HepG2 (cell line): ENCODE measurements at places on chromosomes 5 and 9. TPM values are rescaled to one million over a fixed set of nuclear protein-coding genes. Genes with fewer than 3 reads are reported as not detected.
A peak's percentile ranks its signal among the peaks of the same experiment; 100 is the strongest.

DNA sequence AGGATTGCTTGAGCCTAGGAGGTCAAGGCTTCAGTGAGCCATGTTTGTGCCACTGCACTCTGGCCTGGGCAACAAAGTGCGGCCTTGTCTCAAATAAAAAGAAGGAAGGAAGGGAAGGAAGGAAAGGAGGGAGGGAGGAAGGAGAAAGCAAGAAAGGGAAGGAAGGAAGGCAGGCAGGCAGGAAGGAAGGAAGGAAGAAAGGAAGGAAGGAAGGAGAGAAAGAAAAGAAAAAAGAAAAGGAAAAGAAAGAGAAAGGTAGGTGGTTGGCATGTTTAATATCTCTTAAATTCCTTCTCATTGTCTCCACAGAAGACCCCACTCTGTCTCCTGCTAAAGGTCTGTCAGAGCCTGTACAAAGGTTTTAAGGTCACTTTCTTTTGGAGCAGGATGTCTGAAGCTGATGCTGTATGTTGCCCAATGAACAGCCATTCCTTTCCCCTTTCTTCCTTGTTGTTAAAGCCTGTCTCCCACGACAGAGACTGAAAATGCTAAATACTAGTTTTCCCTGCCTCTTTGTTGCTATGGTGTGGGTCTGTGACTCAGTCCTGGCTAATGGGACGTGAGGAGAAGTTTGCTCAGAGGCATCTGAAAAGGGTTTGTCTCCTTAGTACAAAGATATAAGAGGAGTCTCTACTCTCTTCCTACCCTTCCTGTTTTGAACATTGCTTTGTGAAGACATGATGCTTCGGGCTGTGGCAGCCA is 213.3 kb downstream of the PCSK1 start:
- H3K27me3 ChIP-seq: no peaks in the 10 kb centered on the region
- no peak overlapping the region for H3K27ac ChIP-seq
- no peaks in the 10 kb centered on the region for H3K36me3 ChIP-seq
- peaks cover 13% of the 10 kb centered on the region for H3K4me1 ChIP-seq
- DNase-seq: no peak
- H3K4me3 ChIP-seq: no peak overlapping the region

DNA sequence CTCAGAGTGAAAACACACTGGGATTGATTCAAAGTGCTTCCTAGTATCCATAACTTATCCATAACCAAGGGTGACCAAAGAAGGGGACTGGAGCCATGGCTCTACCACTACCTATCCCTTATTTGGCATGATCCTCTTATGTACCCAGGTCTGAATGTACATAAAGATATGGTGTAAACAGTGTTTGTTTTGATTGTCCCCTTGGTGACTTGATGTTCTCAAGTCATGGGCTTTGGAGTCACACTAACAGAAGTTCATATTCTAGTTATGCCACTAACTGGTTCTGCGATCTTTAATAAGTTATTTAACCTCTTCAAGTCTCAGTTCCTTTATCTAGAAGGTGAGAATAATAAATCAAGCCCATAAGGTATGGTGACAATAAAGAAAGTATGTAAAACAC is 283.4 kb upstream of the PTGER4 start:
- DNase-seq: no peak
- H3K27ac ChIP-seq: no peak overlapping the region
- H3K36me3 ChIP-seq: no peaks in the 10 kb centered on the region
- H3K4me3 ChIP-seq: no peak overlapping the region
- no peaks in the 10 kb centered on the region for H3K4me1 ChIP-seq

DNA sequence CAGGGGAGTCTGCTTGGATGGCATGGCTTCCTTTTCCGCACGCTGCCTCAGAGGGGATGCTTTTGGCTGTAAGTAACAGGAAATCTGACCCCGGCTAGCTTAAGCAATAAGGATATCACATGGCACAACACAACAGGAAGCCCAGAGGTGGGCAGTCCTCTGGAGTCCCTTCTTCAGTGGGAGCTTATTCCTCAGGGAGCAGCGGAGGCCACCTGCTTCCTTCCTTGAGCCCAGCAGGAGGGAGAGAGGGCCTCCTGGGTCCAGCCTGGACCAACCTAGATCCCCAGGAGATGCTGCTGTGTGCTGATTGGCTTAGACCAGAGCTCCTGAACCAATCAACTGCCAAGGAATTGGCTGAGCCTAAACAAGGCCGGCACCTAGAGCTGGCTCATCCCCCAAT is 66.3 kb downstream of the C9orf50 start:
- peaks cover 87% of the 10 kb centered on the region for H3K4me1 ChIP-seq
- no peak for DNase-seq
- H3K36me3 ChIP-seq: no peaks in the 10 kb centered on the region
- H3K27me3 ChIP-seq: no peaks in the 10 kb centered on the region

- H3K4me1 ChIP-seq: peaks cover 44% of the 10 kb centered on the region
- H3K4me3 ChIP-seq: no peak overlapping the region
- H3K27ac ChIP-seq: no peak overlapping the region
- no peaks in the 10 kb centered on the region for H3K27me3 ChIP-seq
- no peak for DNase-seq
Observed at GRCh38 chr9:110206389-110206788, 1.6 kb downstream of the C9orf152 start.

- H3K27me3 ChIP-seq: no peaks in the 10 kb centered on the region; the same call in 1 of the 2 replicates
- no peak overlapping the region for H3K27ac ChIP-seq
- DNase-seq: no peak
- H3K36me3 ChIP-seq: no peaks in the 10 kb centered on the region
- H3K4me3 ChIP-seq: no peak overlapping the region
Observed at GRCh38 chr5:52771343-52772039, 16.2 kb upstream of the ITGA1 start.

GRCh38 chr5:177494346-177495195 is 2.8 kb downstream of the PDLIM7 start:
- H3K36me3 ChIP-seq: 0 out of 3 replicates have a peak, but pooled peaks cover 11% of the 10 kb centered on the region
- H3K4me1 ChIP-seq: peaks cover 38% of the 10 kb centered on the region
- peak; percentile 47 for DNase-seq
- H3K4me3 ChIP-seq: no peak overlapping the region

- H3K27me3 ChIP-seq: no peaks in the 10 kb centered on the region
- H3K4me3 ChIP-seq: no peak overlapping the region
- DNase-seq: no peak
Observed at GRCh38 chr5:15850939-15851341, 328.7 kb downstream of the MARCHF11 start.

- no peaks in the 10 kb centered on the region; the same call in 1 of the 2 replicates for H3K27me3 ChIP-seq
- no peaks in the 10 kb centered on the region for H3K4me1 ChIP-seq
- DNase-seq: no peak
- no peak overlapping the region for H3K4me3 ChIP-seq
Observed at GRCh38 chr5:107519900-107520354, 150.8 kb downstream of the EFNA5 start.

- DNase-seq: no peak
- no peaks in the 10 kb centered on the region for H3K27me3 ChIP-seq
- H3K4me1 ChIP-seq: no peaks in the 10 kb centered on the region
- H3K27ac ChIP-seq: no peak overlapping the region
- H3K36me3 ChIP-seq: no peaks in the 10 kb centered on the region
Observed at GRCh38 chr5:146967646-146968045, 89.1 kb upstream of the PPP2R2B start.

GRCh38 chr9:133818444-133818843 is 80.3 kb upstream of the SARDH start:
- peaks cover 32% of the 10 kb centered on the region for H3K4me1 ChIP-seq
- H3K36me3 ChIP-seq: peaks cover 9% of the 10 kb centered on the region
- H3K27me3 ChIP-seq: no peaks in the 10 kb centered on the region
- no peak overlapping the region for H3K4me3 ChIP-seq
- no peak overlapping the region for H3K27ac ChIP-seq

DNA sequence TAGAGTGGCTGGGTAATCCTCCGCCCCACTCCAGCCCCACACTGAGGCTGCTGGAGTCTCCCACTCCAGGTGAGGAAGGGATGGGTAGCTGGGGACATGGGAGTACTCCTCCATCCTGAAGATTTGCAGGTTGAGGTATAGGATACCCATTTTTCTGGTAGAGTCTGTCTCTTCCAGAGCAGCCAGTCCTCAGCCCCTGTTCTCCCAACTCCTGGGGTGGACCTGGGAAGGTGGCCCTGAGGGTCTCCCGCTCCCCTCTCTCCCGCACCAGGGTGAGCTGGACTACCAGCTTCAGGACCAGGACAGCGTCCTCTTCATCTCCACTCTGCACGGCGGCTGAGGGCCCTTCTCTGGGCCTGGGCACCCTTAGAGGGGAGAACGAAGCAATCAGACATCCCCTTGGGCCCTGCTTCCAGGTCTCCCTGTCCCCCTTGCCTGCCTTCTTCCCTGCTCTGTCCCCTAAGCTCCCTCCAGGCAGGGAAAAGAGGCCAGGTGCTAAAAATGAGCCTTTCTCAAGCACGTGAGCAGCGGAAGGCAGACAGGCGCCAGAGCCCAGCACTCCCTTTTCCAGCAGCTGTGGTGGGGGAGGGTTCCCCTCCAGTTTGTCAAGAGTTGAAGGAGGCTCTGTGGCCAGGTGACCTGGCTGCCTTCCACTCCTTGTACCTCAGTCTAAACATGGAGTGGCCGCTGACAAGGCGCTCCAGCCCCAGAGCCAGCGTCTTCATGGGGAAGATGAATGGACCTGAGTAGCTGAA is 18.4 kb downstream of the URM1 start:
- no peak overlapping the region for H3K27ac ChIP-seq
- no peaks in the 10 kb centered on the region for H3K27me3 ChIP-seq
- DNase-seq: no peak
- peaks cover 54% of the 10 kb centered on the region for H3K36me3 ChIP-seq

GRCh38 chr5:25489834-25490538 is 845.2 kb upstream of the CDH10 start:
- H3K4me1 ChIP-seq: no peaks in the 10 kb centered on the region
- no peak overlapping the region for H3K4me3 ChIP-seq
- H3K27me3 ChIP-seq: no peaks in the 10 kb centered on the region

GRCh38 chr9:81529556-81530193 is 159.7 kb downstream of the TLE1 start:
- DNase-seq: peak; percentile 25
- H3K27me3 ChIP-seq: no peaks in the 10 kb centered on the region
- H3K36me3 ChIP-seq: no peaks in the 10 kb centered on the region
- no peak overlapping the region for H3K27ac ChIP-seq
- peaks cover 39% of the 10 kb centered on the region for H3K4me1 ChIP-seq
- no peak overlapping the region for H3K4me3 ChIP-seq

DNA sequence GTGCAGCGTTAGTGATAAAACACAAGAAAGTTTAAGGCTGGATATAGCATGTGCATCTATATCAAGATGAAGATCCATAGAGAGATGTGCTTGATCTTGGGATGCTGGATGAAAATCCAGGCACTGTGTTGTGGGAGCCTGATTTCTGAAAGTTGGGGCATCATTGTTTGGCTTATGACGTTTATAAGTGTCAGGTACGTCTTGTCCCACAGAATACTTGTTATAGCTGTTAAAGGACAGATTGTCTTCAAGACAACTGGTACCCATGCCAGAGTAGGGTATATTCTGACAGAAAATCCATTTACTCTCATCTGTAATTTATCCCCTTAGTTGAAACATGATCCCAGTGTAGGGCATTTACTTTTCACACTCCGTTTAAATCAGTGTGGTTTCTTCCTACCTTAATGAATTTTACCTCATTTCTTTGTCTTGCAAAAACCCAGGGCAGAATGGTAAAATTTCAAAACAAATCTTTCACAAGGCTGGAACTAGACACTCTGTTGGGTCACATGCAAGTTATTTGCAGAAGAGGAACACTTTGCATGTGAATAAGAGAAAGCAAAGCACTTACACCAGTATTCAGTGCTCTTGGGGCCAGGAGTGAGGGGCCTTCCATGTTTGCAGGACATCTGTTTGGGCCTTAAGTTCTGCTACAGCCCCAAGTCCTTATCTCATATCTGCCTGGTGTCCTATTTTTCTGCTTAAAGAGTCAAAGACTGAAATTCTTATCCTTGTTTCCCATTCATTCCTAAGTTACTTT is 73.3 kb downstream of the GHR start:
- H3K36me3 ChIP-seq: no peaks in the 10 kb centered on the region
- no peaks in the 10 kb centered on the region for H3K4me1 ChIP-seq
- H3K4me3 ChIP-seq: no peak overlapping the region
- no peaks in the 10 kb centered on the region for H3K27me3 ChIP-seq
- no peak overlapping the region for H3K27ac ChIP-seq

DNA sequence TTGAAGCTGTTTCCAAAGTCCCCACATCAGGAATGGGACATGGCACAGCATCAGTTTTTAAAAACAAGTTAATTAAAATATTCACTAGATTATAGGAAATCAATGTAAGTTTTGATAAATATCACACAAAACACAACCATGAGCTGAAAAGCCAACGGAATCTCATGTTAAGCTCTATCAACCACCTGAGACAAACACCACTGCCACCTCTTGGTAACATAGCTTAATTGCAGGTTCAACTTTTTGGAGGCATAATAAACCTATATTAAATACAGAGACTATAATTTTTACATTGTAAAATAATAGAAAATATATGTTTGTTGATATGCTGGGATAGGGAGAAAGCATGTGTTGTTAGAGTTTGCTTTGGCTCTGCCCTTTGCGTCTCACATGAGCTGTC is 126.1 kb downstream of the SV2C start:
- no peaks in the 10 kb centered on the region for H3K36me3 ChIP-seq
- no peak for DNase-seq
- no peak overlapping the region for H3K4me3 ChIP-seq
- H3K4me1 ChIP-seq: 0 out of 2 replicates have a peak, but pooled peaks cover 6% of the 10 kb centered on the region
- H3K27me3 ChIP-seq: no peaks in the 10 kb centered on the region
- no peak overlapping the region for H3K27ac ChIP-seq

GRCh38 chr5:90902170-90902569 is 343.6 kb downstream of the ADGRV1 start:
- H3K4me3 ChIP-seq: no peak overlapping the region
- no peaks in the 10 kb centered on the region for H3K36me3 ChIP-seq
- H3K27ac ChIP-seq: no peak overlapping the region
- peaks cover 56% of the 10 kb centered on the region for H3K4me1 ChIP-seq
- DNase-seq: no peak
- no peaks in the 10 kb centered on the region for H3K27me3 ChIP-seq

DNA sequence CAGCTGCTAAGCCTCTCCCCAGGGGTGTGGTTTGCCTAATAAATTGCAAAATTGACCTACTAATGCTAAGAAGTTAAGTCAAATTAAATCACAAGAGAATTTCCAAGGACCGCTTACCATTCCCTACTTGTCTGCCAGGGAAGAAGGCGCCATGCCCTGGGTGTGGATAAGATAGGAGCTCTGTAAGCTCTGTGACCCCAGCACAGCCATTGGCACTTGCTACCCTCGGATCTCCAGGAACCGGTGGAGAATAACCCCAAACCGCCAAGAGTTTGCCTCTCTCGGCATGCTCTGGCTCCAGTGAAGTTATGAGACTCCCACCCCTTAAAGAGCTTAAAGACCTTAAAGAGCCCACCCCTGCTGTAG is 58.9 kb downstream of the NEURL1B start:
- no peak overlapping the region for H3K4me3 ChIP-seq
- no peak overlapping the region for H3K27ac ChIP-seq
- peaks cover 64% of the 10 kb centered on the region for H3K27me3 ChIP-seq
- DNase-seq: no peak
- H3K4me1 ChIP-seq: peaks cover 21% of the 10 kb centered on the region
- H3K36me3 ChIP-seq: no peaks in the 10 kb centered on the region

- no peak overlapping the region for H3K27ac ChIP-seq
- no peak overlapping the region for H3K4me3 ChIP-seq
- DNase-seq: no peak
- H3K27me3 ChIP-seq: no peaks in the 10 kb centered on the region
Observed at GRCh38 chr5:149847611-149848010, 97.0 kb downstream of the PDE6A start.

MYO10 gene
- total RNA-seq: 14.0 and 14.8 TPM in 2 replicates

TAF11L10 gene
- total RNA-seq: not detected in 2 replicates

STKLD1 gene
- 1.1 and 2.2 TPM in 2 replicates for total RNA-seq

TBCA gene
- total RNA-seq: 309 and 398 TPM in 2 replicates

PDZD2 gene
- total RNA-seq: not detected in 2 replicates

ZNF658 gene
- 3.5 and 4.4 TPM in 2 replicates for total RNA-seq

GOLGA1 gene
- 15.9 and 21.5 TPM in 2 replicates for total RNA-seq

ARHGEF28 gene
- 34.1 and 36.7 TPM in 2 replicates for total RNA-seq
